ENCODE measurements at places on chromosomes 1 and 21.

- DNase-seq = no peak
Measured at GRCh38 chr1:206029484-206029883, 5.8 kb upstream of the CTSE start.

DNA sequence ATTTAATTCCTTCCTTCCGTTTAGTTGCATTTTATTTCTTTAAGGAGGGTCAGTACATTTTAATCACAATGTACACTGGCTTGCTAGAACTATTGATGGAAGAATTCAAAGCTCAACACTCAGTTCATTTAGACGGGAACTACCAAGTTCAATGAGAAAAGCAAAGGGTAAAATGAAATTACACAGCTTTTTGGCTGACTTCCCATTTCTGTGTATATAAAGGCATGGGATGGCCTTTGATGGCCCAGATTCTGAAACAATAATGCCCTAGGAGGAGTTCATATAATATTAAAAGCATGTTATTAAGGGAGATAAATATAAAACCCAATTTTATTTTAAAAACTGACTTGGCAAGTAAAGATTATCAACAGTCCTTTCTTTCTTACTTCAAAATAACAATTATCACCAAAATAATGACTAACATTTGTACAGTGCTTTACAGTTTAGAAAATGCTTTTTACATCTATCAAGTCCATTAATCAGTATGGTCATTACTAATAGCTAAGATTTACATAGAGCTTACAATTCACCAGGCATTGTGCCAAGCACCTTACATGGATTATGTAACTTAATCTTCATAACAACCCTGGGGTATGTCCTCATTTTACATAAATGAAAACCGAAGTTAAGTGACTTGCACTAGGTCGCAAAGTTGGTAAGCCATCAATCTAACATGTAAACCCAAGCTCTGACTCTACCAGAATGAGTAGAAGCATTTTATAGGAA, 402.4 kb downstream of the OMA1 start:
- peak; percentile 73 for DNase-seq

DNA sequence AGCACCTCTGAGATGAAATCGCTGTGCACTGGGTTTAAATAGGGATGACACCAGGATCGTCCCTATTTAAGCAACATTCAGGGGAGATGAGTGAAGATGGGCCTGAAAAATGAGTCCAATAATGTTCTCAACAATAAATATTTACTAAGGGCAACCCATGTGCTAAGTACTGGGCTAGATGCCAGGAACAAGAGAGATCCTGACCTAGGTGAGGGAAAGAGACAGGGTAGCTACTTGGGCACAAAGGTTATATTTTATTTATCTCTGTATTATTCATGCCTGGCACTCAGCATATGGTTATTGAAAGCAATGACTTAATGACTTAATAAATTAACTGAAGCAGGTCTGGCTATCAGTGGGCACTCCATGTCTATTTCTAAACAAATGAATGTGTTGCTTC, 27.4 kb upstream of the AVPR1B start:
- peak; percentile 51 for DNase-seq

- no peak for DNase-seq
Measured at GRCh38 chr1:58047265-58047858, 499.2 kb downstream of the OMA1 start.

DNA sequence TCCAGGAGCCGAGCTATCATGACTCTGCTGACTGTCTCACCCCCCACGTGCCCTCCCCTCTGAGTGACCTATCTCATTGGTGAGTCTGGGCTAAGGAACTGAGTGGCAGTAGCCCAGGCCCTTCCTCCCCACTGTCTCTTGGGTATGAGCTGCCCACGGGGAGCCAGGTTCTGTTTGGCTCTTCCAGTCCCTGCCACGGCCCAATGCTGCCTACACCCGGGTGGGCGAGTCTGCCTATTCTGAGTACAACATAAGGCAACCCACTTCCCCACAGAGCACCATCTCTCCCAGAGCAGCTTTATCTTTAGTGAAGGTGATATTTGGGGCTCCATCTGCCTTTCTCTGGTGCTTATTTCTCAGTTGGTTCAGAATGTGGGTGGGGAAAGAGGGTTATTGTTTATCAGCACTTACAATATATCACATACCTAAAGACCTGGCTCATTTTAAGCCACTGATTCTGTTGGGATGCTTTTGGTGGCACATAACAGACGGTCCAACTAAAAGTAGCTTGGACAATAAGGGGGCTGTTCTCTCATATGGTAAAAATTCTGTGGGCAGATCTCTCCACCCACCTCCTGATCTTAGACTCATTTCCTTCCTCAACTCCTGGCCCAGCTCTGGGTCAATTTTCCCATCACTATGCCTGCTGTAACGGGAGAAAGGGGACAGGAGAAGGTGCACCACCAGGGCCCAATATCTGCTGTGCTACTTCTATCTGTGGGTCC, 27.7 kb upstream of the VWA5B1 start:
- DNase-seq = no peak

GRCh38 chr1:26404641-26405040, 6.0 kb upstream of the LIN28A start:
- DNase-seq = no peak

- DNase-seq = no peak
Measured at GRCh38 chr1:90143591-90143990, 148.7 kb downstream of the ZNF326 start.

DNA sequence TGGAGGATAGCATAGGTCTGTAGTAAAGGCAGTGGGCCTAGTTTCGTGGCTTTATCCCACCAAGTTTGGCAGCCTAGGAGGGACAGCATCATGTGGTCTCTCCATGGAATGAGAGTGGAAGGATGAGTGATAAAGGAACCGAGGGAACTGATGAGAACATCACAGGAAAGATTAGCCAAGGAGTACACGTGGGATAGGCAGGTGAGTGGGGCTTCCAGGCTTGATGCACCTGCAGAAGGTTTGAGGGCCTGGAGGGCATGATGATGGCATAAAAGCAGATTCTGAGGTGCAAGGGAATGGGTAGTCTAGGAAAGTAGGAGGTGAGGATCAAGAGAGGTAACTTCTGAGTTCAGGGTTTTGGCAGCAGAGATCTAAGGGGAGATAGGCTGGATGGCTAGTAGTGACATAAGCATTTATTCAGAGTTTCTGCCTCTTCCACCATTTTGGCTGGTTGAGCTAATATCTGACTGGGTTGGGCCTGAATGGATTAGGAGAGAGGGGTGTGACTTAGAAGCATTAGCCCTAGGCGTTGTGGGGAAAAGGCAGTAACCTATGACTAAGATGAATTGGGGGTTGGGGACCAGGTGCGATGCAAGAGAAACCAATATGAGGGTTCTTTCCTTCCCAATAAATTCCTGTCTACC, 9.1 kb downstream of the PTGFRN start:
- no peak for DNase-seq

DNA sequence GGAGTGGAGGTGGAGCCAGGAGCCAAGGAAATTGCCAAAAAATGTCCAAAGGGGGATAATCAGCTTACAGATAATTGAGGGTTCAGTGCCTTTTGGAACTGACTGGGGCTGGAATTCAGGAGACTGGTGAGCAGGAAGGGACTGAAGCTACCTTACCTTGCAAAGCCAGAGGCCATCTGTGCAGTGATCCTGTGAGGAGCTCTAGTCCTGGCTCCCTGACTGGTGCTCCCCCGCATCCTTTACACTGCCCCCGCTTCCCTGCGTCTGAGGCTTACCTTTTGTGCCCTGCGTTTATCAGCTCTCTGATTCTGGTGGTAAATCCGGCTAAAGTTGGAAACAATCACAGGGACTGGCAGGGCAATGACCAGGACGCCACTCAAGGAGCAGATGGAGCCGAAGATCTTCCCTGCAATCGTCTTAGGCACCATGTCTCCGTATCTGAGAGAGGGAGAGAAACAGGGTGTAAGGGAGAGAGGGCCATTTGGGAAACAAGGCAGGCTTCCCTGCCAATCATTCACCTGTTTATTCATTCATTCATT, 31.0 kb downstream of the DDX20 start:
- no peak for DNase-seq

DNA sequence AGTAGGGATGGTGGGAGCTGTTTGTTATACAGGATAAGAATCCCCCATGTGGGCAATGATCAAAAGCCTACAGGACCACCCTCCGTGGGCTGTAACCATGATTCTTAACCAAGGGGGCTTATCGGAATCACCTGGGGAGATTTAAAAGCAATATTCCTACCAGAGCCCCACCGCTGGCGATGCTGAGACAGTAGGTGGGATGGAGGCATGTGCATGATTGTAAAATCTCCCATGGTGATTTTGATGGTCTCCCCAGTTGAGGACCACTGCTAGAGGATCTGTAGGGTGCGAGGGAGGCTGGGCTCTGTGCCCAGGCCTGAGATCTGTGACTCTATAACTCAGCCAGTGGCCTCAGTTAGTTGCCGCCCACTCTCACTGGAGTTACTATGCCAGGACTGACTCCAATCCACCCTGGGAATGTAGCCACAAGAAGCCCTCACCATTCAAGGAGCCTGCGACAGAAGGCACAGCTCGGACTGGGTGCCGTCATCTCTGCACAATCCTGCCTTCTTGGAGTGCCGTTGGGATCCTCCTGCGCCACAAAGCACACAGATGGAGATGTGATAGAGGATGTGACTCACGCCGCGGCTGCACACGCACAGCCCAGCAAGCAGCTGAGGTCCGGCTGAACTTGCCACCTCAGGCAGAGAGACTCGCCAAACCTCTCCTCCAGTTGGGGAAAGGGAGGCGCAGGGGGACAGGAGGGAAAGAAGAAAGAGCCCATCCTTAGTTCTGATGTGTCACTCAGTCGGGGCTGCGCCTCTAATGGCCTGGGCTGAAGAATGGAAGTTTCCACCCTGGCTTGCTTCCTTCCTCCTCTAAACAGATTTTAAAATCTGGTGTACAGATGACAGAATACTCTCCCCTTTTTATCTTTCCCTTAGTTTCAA, 26.5 kb downstream of the AKNAD1 start:
- no peak for DNase-seq

DNA sequence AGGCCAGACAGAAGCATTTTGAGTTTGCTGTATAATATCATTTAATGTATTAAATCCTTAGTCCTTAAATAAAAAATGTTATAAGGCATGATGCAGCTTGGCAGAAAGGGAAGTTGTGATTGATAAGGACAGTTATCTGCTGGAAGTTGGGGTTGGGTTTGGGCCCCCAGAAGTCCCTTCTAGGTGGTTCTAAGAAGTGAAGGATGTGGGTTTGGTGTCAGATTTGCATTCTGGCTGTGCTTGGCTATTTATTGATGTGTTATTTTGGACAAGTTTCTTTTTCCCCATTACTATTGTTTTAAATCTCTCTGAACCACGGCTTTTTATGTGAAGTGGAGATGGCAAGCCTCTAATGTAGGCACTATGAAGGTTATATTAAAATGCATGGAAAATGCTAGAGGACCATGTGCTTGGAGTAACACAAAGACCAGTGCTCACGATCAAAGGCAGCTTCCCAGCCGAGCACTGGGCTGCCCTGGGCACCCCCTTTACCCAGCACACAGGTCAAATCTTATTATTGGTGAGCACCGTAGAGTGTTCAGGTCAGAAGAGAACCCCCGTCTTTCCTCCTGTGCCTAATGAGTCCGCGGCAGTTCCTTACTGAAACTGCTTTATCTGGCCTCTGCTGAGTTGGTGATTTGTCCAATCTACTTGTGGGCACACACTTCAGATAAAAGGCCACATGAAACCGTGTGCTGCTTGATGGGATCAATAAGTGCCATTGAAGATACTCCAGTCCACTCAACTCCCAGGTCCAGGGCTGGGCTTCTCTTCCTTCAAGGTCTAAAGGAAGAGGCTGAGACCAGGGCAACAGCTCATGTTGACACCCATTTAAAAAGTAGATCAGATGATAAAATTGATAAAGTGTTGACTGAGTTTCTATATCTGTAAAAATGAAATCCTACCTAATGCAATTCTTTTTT, 212.0 kb downstream of the PRDM2 start:
- DNase-seq = no peak

DNA sequence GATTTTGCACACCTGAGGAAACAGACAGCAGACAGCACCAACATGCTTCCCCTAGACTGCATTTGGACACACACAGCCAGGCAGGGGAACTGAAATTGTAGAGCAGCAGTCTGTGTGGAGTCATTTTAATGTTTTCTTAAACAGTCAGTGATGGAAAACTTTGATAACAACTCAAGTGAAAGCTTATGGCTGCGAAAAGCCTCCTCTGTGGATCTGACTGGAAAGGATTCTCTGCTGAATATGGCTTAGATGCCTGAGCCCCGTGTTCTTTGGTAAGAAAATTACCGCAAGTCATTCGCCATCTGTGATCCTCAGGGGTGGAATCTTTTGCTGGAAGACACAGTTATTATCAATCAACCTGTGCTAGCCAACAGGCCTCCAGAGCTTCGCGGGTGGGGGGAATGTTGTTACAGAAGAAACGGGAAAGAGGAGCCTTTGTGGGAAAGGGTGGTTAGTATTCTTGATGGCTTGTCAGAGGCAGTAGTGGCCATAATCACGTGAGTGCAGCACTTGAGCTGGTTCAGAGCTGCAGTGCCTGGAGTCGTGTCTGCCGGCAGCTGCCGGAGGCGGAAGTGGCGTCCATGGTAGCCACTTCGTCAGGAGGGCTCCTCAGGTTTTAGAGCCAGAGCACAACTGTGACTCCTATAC, 204.7 kb downstream of the ST6GALNAC3 start:
- DNase-seq = no peak

DNA sequence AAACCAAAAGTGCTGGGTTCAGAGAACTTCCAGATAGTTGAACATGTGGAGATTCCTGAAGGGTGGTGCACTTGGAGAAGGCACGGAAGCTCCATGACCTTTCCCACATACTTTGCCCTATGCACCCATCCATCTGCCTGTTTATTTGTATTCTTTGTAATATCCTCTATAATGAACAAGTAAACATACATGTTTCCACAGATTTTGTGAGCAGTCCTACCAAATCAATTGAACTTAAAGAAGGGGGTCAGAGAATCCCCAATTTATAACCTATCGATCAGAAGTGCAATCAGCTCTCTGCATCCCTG, 121.4 kb downstream of the ADSS2 start:
- DNase-seq = no peak

- DNase-seq = peak; percentile 42
Measured at GRCh38 chr1:222824641-222825040, 9.8 kb downstream of the DISP1 start.

- no peak for DNase-seq
Measured at GRCh38 chr1:37472281-37472680, 2.1 kb upstream of the ZC3H12A start.

GRCh38 chr1:61851849-61852669, 109.8 kb downstream of the PATJ start:
- peak; percentile 71 for DNase-seq

- DNase-seq = no peak
Measured at GRCh38 chr1:2845869-2846268, 44.4 kb upstream of the TTC34 start.

GRCh38 chr1:177984136-177984525, 14.3 kb upstream of the SEC16B start:
- DNase-seq = peak; percentile 49

DNA sequence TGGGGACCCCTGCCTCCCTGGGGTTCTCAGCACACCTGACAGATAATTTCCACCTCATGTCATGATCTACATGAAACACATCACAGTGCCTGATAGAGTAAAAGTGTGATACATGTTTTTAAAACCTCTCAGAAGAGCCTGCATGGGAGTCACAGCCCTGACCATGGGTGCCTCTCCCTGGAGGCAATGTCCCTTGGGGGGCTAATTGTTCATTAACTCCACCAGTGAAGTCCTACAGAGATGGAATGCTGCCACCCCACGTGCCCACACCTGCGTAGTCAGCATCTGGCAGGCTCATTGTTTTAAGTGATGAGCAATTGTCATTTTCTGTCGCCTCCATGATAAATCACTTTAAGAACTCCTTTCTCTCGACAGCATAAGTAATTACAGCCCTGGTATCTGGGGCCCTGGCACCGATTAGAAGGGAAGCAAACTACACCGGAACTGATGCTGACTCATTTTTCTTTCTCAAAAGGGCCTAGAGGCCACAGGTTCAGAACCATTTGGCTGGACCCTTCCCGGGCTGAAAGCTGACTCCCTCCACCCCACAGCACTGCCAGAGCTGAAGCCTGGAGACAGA, 109.6 kb upstream of the GJB5 start:
- DNase-seq = no peak

All from NCI-H1105 treated with DMSO at 0.1 percent for 48 hours (cell line).